ENCODE measurements at places on chromosomes 5 and 9.

GRCh38 chr5:89595056-89595455 lies 712.1 kb upstream of the MEF2C start:
- peak; percentile 13 for DNase-seq

DNA sequence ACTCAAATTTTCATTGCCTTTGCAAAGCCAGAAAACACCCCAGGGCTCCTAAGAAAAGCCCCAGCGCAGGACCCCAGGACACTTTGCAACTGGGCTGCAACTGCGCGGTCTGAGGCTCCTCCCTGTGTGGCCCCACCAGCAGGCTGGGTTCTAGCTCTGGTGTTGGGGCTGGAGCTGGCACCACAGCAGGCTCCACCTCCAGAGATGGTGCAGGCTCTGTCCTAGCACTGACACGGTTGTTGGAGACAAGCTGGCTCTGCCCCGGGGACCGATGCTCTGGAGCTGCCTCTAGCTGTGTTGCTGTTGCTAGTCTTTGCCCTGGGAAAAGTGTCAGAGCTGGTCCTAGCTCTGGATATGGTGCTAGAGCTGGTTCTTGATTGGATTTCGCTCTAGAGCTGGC lies 13.6 kb downstream of the LCN10 start:
- no peak for DNase-seq

GRCh38 chr5:178427576-178428197 lies 162.5 kb downstream of the COL23A1 start:
- no peak for DNase-seq

- DNase-seq: peak; percentile 92
Observed at GRCh38 chr9:130857864-130858738, 23.0 kb downstream of the ABL1 start.

- peak; percentile 78 for DNase-seq
Observed at GRCh38 chr9:132348676-132349075, 6.1 kb downstream of the SETX start.

DNA sequence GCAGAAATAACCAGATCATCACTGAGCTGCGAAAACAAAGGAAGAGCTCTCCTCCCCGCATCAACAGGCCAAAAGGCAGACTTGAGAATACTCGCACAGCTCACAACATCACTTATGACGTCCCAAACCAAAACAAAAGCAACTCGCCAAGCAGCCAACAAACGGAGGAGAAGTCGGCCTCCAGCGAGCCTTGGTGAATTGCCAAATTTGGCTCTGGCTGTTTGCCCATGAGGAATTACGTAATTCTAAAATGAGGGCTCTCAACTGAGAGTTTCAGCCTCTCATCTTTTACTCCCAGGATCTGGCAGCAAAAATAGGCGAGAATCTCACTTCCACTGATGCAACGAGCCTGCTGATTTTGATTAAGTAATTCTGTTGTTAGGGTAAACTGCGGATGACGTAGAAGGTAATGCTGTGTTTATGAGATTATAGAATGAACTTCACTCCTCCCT lies 51.7 kb upstream of the SEMA6A start:
- peak; percentile 81 for DNase-seq

DNA sequence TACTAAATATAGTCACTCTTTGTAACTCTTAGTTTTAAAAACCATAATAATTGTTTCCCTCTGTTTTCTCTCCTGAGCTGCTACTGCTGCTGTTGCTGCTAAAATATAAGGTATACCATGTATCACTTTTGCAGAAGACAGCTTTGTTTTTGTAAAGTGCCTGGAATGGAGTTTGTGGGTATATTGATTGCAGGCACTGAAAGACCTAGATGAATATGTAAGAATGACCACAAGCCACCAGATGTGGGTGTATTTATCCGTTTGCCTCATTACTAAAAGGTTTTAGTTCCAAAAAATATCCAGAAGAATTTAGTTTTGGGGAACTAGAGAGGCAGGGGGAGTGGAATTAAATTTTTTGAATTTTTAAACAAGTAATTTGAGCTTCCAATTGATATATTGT lies 151.1 kb upstream of the CDKN2B start:
- no peak for DNase-seq

- DNase-seq: peak; percentile 92
Observed at GRCh38 chr5:134436523-134437339, 25.1 kb upstream of the CDKN2AIPNL start.

- DNase-seq: no peak
Observed at GRCh38 chr9:130417602-130418001, 27.2 kb upstream of the ASS1 start.

DNA sequence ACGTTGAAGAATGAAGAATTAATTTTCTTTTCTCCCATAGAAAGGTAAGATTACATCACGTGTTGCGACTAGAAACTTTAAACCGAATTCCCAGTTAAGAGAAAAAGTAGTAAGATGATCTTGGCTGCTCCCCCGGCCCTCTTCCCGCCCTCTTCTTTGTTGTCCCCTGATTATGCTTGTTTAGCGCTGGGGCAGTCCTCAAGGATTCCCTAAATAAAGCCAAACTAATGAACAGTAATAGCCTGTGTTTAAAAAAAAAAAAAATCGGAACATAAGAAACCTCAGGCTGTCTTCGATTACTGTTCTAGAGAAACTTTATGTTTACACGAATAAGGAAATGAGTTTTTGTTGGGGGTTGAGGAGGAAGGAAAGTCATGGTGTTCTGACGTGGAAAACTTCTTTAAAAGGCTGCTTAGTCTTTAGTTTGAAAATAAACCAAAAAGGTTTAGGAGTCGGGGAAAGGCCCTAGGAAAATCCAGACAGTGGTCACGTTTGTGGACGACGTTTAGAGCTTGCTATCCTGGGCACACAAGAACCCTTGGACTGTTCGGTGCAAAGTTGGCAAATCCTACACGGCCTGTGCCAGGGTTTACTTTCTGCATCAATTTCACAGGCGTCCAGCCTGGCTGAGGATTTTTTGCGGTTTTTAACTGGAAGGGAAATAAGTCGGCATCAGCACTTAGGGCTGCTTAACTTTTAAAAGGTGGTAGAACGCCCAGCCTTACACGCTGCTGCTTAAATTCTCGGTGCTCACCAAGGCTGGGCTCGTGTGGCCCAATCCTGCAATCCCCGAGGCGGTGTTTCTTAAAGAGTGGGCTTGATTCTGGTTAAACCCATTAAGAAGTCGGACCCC lies 1.1 kb upstream of the MAT2B start:
- peak; percentile 72 for DNase-seq

DNA sequence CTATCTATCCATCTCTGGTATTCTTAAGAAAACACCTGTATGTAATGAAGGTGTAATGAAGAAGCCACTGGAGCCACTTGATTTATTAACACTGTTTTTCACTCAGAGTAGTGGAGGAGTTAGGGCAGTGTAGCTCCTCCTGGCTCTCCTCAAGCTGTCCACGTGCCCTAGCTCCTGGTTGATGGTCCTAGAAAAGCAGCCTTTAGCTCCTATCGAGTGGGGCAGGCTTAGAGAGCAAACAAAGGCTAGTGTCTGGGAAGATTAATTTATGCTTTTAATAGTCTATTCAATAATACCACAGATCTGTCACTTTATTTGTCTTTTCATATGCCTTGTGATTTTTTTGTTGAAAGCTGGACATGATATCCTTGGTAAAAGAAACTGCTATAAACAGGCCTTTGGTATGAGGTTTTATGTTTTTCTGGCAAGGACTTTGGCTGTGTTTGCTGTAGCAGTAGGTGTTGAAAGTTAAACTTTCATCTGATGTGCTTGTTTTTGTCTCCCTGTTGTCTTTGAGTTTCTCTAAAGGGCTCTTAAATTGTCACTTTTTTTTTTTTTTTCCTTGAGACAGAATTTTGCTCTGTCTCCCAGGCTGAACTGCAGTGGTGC lies 141.1 kb downstream of the GCNT1 start:
- DNase-seq: no peak

DNA sequence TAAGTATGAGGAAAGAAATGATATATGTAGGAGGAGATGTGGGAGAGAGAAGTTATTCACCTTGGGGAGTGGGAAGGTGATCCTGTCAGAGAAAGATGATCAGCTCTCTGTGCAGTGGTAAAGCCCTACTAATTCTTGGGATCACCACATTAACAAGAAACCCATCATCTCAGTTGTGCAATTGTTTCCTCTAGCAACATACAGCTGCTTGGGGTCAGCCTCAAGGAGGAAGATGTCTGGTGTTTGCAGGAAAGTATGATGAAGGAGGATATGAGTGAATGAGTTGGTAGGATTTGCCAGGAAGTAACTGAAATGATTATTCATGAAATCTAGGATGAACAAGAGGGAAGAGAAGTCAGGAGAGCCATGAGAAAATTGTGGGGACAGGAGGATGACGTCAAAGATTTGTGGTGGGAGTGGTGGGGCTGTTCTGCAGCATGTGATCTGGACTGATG lies 50.1 kb downstream of the TNFSF8 start:
- DNase-seq: no peak

GRCh38 chr5:131649161-131649560 lies 14.1 kb upstream of the RAPGEF6 start:
- DNase-seq: no peak

DNA sequence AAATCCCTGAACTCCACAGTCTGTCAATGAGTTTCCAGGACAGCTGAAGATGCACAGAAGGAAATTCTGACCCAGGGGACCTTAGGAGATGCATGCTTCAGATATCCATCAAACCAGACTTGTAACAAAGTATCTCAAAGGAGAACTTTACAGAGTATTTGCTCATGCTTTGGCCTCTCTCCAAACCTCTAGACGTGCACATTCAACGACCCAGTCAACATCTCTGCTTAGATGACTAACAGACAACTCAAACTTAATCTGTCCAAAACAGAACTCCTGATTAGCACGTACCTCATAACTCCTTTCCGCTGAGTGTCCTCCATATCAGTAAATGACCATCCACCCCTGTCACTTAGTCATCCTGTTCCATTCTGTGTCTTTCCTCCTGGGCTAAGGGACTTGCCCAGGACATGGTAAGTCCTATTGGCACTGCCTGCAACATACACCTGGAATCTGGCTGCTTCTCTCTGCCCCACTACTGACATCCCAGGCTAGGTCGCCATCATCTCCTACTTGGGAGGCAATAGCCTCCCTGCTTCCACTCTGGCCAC lies 107.4 kb downstream of the LMNB1 start:
- peak; percentile 58 for DNase-seq

- peak; percentile 54 for DNase-seq
Observed at GRCh38 chr9:130024597-130024994, 18.4 kb downstream of the FNBP1 start.

DNA sequence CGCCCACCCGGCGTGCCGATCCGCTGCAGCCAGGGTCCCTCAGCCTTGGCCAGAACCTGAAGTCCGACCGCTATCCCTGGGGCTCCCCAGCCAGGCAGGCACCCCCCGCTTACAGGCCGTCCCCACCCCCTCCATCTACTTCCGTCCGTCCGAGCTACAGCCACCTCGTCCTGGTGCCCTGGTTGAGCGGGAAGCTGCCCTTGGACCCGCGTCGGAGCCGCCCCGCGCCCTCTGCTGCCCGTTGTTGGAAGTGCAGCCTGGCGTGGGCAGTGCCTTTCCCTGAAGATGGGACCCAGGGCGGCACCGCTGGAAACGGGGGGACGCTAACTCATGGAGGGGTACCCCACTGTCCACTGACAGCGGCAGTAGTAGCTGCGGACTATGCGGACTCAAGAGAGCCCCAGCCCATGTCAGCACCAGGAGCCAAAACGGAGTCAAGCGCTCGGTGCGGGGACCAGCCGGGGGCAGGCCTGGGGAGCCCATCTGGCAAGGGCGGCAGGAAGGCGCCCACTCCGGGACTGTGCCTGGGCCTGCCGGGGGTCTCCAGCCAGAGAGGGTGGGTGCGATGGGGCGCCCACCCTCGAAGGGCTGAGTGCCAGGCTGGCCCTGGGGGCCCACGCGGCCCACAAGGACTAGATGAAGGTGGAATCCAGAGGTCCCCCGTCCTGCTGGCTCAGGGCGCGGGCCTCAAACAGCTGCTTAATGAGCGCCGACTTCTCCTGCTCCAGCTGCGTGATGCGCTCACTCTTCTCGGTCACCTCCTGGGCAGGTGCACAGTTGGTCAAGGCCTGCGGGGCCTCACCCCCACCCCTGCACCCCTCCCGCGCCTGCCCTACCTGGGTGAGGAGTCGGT lies 6.1 kb downstream of the SAPCD2 start:
- no peak for DNase-seq

GRCh38 chr5:144086295-144086694 lies 84.2 kb downstream of the YIPF5 start:
- DNase-seq: no peak

GRCh38 chr5:101458587-101458986 lies 555.5 kb upstream of the ST8SIA4 start:
- DNase-seq: no peak

DNA sequence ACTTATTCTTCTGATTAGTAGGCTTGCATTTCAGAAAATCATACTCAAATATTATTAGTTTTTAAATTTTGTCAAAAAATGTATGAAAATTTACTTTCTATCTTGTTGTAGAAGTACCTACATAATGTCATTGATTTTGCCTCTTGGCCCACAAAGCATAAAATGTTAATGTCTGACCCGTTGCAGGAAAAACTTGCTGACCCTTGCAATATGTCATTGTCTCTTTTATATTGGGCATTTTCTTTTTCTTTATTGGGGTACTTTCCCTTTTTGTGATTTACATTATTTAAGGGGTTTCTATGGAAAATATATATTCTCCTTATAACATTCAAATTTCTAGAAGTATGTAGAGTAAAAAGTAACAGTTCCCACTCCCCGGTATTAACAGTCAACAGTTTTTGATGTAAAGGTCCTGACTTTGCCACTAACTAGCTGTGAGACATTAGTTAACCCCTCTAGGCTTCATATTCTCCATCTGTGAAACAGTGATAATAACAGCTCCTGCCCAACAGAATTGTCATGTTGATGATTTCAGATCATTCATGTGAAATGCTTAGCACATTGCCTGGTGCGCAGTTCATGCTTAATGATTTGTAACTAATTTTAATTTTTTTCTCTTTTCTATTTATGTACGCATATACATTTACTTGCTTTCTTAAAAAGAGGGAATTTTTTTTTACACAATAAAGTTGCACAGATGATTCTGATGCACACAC lies 243.2 kb downstream of the ARHGAP26 start:
- no peak for DNase-seq

- DNase-seq: peak; percentile 30
Observed at GRCh38 chr5:110414360-110414759, 312.1 kb downstream of the TMEM232 start.

- peak; percentile 54 for DNase-seq
Observed at GRCh38 chr9:136625101-136626065, 37.3 kb upstream of the EGFL7 start.
